ENCODE measurements at places on chromosomes 13 and 19.

GRCh38 chr19:10766671-10767201, 48.9 kb downstream of the DNM2 start:
- no peak for DNase-seq

- DNase-seq: no peak
Measured at GRCh38 chr19:1240925-1241324, 626 bp upstream of the ATP5F1D start.

GRCh38 chr19:22608441-22608840, 25.7 kb upstream of the ZNF492 start:
- DNase-seq: no peak

GRCh38 chr19:32269831-32270230, 75.6 kb upstream of the ZNF507 start:
- DNase-seq: no peak

DNA sequence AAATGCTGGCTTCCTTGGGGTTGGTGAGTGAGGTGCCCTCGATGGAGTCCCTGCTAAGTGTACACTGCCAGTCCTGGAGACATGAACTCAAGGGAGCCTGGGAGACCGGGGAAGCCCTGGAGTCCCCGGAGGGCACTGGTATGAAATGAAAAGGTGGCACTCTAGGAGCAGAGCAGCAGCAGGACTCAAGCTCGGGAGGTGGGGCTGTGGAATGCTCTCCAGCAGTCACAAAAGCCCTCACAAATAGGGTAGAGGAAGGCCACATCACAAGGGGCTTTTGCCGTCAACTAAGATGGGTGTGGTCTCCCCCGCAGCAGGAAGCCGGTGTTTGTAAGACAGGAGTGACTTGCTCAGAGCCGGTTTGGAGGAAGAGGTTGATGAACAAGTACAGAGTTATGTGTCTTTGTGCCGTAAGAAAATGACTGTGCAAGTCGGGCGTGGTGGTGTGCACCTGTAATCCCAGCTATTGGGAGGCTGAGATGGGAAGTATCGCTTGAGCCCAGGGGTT, 19.3 kb downstream of the CCNE1 start:
- peak; percentile 47 for DNase-seq

GRCh38 chr19:19710506-19710905, 22.4 kb downstream of the ZNF14 start:
- no peak for DNase-seq

GRCh38 chr19:56596676-56597075, 1.6 kb downstream of the ZNF71 start:
- no peak for DNase-seq

GRCh38 chr19:14479975-14480699, 5.0 kb upstream of the PTGER1 start:
- DNase-seq: peak; percentile 49

DNA sequence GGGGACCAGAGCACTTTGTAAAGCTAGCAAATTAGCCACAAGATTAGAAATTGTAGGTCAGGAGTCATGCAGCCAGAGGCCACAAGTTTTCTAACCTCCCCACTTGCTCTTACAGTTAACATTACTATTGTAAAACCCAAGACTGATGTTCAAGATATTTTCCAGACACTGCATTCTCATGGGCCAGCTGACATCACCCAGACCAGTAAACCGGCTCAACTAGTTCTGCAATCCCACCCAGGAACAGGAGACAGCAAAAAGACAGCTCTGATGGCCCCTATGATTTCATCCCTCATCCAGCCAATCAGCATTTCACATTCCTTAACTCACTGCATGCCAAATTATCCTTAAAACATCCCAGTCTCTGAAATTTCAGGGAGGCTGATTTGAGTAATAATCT, 178.5 kb downstream of the PRR20E start:
- no peak for DNase-seq

GRCh38 chr19:38303517-38304351, at the start of gene C19orf33:
TSS of gene C19orf33 (plus strand) at chr19:38304251. CDS start at chr19:38304262, 11 bp downstream.
- no peak for DNase-seq

DNA sequence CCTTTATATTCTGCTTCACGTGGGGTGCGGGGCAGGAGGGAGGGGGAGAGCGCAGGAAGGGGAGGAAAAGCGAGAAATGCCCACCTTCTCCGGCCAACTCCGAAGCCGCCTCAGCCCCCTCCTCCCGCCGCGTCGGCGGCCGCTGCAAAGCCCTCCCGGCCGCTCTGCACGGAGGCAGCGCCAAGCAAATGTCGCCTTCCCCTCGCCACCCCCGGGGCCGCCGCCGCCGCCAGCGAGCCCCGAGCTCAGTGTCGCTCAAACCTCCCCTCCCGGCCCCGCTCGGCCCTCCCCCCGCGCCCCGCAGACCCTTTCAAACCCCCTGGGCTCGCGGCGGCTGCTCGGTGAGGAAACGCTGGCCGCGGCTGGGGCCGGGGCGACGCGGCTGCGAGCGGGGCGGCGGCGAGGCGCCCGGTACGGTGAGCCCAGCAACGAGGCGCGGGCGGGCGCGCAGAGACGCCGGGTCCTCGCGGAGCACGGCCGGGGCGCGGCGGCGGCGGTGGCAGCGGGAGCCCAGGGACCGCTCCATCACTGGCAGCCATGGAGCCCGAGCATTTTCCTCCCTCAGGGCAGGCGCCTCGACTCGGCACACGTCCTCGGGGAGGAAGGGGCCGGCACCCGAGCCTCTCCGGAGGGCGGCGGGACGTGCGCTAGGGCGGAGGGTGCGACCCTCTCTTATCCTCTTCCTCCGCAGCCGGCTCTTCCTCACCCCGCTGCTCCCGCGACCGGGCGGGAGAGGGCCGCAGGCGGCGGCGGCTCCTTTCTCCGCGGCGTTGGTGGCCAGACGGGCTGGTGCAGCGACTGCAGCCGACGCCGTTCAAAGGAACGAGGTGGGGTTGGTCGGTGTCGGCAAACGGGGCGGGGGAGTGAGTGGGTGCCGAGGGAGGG, 463 bp upstream of the TSC22D1 start:
- DNase-seq: peak; percentile 6
